ENCODE measurements at places on chromosomes 16 and 17.

- DNase-seq = no peak
These were observed 12.2 kb downstream of the FBXO31 start for GRCh38 chr16:87371261-87371866.

DNA sequence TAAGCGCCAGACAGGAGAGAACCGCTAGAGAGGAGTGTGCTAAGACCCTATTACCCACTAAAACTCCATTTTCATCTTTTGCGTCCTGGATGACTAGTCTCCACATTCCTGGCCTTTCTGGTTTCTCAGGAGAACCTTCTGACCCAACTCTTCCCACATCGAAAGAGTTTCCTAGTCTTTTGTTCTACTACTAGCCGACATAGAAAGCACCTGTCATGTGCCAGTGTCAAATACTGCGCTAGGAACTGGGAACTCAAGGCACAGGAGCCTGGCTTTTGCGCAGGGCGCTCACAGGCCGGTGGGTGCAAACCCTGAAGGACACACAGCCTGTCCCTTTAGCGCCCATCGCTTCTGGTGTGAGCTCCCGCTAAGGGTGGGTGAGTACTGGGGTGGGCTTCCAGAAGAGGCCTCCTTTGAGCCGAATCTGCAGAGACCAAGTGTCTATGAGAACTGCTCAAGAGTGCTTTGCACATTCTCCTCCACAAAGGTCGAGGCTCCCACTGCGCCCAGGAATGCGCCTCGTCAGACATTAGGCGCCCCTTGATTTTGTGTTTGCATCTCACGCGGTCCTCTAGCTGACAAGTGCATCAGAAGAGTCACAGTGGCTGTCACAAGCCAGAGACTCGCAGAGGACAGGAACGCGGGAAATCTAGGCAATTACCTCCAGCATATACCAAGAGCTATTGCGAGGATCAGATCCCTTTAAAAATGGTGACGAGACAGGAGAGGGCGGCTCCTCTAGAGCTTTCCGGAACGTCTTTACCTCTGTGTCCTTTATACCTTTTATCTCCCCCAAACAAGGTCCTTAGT is 2.0 kb upstream of the PSMB3 start:
- DNase-seq = no peak

DNA sequence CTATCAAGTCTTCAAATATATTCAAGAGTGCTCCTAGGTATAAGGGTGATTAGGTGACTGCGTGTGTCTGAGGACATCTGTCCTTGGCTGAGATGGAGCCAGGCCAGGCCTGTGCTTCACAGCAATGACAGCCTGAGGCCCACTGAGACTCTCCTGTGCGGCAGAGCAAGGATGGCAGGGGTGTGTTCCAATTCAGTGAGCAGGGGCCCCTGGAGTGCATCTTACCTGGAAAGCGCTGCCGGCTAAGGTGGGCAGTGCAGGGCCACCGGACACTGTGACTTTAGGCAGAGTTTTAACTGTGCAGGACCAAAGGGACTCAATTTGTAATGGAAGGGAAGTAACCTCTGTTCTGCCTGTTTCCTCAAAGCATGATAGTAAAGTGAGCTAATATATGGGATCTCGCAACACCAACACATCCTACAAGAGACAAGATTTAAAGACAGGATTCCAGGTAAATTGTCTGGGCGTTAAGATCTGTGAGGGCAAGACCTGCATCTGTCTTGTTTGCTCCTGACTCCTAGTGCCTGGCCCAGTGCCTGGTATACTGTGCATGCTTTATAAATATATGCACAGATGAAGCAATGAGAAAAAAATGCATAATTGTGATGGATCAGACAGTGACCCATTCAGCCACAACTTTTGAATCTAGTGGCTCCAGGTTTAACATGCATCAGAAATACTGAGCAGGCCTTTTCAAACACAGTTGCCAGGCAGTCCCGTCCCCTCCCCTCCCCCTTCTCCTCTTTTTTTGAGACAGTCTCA is 86.7 kb downstream of the MRC2 start:
- no peak for DNase-seq

DNA sequence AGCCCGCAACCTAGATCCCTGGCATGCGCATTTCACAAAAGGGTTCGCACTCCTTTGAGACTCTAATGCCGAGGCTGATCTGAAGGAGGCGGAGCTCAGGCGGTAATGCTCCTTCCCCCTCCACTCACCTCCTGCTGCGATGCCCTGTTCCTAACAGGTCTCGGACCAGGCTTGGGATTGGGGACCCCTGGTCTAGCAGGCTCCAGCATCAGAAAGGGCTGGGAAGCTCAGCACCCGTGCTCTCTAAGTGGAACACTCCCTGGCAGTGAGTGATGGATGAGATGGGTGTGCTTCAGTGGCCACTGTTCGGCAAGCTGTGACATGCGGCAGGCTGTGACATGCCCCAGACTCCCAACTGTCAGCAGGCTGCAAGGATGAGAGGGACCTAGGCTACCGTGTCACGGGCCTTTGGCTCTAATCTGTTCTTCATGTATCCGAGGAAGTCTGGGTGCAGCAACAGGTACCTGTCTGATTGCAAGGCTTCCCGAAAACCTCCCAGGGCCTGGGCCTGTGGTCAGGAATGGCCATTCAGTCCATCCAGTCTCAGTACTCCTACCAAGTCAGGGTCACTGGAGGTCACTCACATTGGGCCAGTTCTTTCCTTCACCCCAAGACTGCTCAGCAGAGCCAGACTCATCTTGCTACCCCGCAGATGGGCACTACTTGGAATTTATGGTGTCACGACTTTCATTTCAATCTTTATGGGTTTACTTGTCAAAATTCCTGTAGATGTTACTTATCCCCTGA is 1.3 kb upstream of the ST6GALNAC2 start:
- DNase-seq = no peak

DNA sequence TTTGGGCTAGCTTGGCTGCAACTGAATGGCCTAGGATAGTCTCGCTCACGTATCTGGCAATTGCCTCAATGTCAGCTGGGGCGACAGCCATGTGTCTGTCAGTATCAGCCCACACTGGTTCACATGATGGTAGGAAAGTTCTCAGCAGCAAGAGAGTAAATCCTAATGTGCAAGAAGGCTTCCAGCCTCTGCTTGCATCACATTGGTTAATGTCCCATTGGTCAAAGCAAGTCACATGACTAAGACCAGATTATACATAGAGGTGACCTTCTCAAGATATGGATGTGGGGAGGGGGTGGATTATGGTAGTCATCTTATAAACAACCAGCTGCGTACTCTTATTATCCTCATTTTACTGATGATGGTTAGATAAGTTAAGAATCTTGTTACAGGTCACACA is 31.0 kb downstream of the CHP2 start:
- no peak for DNase-seq

GRCh38 chr16:2822158-2822495 is 5.1 kb downstream of the PRSS21 start:
- DNase-seq = no peak

- DNase-seq = no peak
These were observed 129.8 kb downstream of the C16orf78 start for GRCh38 chr16:49503256-49504022.

DNA sequence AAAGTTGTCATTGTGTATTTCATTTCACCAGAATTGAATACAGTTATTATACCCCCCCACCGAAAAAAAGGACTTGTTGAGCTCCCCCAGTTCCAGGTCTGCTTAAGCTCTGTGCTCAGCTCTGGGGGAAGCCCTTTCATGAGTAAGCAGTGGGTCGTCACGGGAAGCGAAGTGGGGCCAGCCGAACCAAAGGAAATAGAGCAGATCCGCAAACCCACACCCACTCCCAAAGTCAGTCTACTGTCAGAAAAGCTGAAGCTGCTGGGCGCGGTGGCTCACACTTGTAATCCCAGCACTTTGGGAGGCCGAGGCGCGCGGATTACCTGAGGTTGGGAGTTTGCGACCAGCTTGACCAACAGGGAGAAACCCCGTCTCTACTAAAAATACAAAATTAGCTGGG is 50.1 kb downstream of the PECAM1 start:
- DNase-seq = no peak

GRCh38 chr16:49697631-49698452 is 158.1 kb downstream of the ZNF423 start:
- DNase-seq = no peak

- DNase-seq = no peak
These were observed 4.2 kb downstream of the KRT24 start for GRCh38 chr17:40699371-40699770.

- DNase-seq = no peak
These were observed 13.6 kb downstream of the TAC4 start for GRCh38 chr17:49834118-49834743.

DNA sequence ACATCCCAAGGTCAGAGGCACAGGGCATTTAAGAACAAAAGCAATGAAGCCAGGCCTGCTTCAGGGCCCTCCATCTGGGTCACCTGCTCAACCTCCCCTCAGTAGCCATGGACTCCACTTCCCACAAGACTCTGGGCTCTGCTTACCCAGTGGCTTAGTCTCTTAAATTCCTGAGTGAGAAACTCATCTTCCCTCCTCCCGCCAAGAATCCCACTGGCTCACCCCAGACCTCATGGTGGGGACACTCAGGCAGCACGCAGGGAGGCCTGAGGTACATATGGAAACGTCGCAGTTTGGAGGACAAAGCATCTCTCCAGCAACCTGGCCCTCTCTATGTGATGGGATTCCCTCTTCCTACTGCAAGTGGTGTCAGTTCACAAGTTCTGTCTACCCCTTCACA is 326.7 kb upstream of the CDH5 start:
- DNase-seq = no peak
